CD4-positive, alpha-beta T cell (primary cell): ENCODE measurements at places on chromosomes 13 and 19. TPM values are rescaled to one million over a fixed set of nuclear protein-coding genes. Genes with fewer than 3 reads are reported as not detected.

GRCh38 chr19:33676999-33677665, 55.4 kb downstream of the CHST8 start:
- H3K27ac ChIP-seq: no peak overlapping the region
- no peak for DNase-seq
- no peak overlapping the region for H3K4me3 ChIP-seq
- H3K36me3 ChIP-seq: no peaks in the 10 kb centered on the region

DNA sequence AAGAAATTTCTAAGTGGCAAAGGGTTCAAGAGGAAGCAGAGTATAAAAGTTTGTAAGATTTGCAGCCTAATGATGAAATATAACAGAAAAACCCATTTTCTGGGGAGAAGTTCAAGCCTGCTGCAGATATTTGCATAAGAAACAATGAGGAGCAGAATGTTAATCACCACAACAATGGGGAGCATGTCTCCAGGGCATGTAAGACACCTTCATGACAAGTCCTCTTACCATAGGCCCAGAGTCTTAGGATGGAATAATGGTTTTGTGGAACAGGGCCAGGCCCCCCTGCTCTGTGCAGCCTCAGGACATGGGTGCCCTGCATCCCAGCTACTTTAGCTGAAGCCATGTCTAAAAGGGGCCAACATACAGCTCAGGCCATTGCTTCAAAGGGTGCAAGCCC, 809.0 kb upstream of the SLITRK5 start:
- H3K36me3 ChIP-seq: no peaks in the 10 kb centered on the region
- H3K27ac ChIP-seq: no peak overlapping the region
- no peak overlapping the region for H3K4me3 ChIP-seq
- DNase-seq: no peak
- H3K4me1 ChIP-seq: no peaks in the 10 kb centered on the region

DNA sequence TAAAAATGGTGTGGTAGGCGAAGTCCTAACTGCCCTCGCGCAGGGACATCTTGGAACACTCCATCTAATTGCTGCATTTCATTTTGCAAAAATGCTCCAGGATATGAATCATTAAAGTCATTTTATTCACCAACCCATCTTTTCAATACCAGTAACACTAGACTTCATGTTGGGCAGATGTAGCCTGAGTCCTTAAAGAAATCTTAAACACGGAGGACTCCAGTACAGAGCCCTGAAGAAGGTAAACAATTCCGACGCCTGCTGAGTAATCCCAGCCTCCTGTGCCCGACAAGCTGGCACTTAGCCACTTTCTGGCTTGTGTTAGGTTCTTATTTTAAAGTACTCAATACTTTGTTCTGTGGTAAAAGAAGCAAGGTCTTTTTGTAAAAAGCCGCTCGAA, 58.0 kb upstream of the IRS2 start:
- no peak for DNase-seq
- H3K27me3 ChIP-seq: peaks cover 8% of the 10 kb centered on the region
- no peaks in the 10 kb centered on the region for H3K36me3 ChIP-seq
- no peaks in the 10 kb centered on the region for H3K4me1 ChIP-seq

DNA sequence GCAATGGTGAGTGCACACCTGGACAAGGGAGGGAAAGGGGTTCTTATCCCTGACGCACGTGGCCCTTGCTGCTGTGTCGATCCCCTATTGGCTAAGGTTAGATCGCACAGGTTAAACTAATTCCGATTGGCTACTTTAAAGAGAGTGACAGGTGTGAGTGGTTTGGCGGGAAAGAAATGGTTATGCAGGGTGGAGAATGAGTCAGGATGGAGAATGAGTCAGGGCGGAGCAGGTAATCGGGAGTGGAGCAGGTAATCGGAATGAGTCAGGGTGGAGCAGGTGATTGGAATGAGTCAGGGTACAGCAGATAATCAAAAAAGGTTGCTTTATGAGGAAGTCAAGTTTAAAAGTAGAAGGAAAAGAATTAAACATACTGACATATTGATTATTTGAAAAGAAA, 24.4 kb upstream of the SIAH3 start:
- no peaks in the 10 kb centered on the region for H3K4me1 ChIP-seq
- H3K27ac ChIP-seq: no peak overlapping the region
- no peak overlapping the region for H3K4me3 ChIP-seq
- H3K36me3 ChIP-seq: no peaks in the 10 kb centered on the region

PSG7 gene
- total RNA-seq: not detected

ZNF554 gene
- total RNA-seq: 3.5 TPM

GRCh38 chr13:34179927-34180326, 362.0 kb downstream of the RFC3 start:
- H3K27ac ChIP-seq: no peak overlapping the region
- DNase-seq: no peak
- H3K27me3 ChIP-seq: no peaks in the 10 kb centered on the region
- no peaks in the 10 kb centered on the region for H3K36me3 ChIP-seq

CD37 gene
- 329 TPM for total RNA-seq

DNA sequence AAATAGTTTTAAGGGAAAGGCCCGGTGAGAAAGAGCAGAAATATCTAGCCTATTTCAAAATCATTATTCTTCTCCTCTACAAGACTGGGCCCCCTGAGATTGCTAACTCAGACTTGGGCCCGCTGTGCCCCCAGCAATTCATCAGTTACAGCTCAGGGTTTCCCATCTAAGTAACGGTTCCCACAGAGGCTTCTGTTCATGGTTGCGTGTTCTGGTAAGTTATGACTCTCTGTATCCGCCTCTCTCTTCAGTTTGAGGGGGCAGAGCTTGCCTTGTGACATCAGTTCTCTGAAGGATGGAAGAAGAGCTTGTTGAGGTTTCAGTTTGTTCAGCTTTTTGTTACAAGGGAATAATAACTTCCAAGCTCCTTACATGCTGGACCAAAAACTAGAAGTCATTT, 11.6 kb downstream of the ZNF57 start:
- no peak for DNase-seq
- no peaks in the 10 kb centered on the region for H3K4me1 ChIP-seq

POU2F2 gene
- 19.9 TPM for total RNA-seq

DNA sequence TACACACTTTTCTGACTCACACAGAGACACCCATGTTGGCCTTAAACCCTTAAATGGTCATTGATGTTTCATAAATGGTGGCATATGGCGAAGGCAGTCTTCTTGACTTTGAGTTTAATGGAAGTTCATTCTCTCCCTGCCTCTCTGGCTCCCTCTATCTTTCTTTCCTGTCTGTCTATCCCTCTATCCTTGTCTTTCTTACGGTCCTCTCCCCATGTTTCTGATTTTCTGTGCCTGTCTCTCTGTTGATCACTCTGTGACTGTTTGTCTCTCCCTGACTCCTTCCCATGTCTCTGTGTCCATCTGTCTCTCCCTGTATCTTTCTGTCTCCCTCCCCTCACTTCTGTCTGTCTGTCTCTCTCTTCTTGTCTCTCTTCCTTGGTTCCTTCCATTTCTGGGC, 43.2 kb upstream of the SHKBP1 start:
- no peaks in the 10 kb centered on the region for H3K36me3 ChIP-seq
- H3K4me3 ChIP-seq: no peak overlapping the region
- peaks cover 25% of the 10 kb centered on the region for H3K27me3 ChIP-seq
- DNase-seq: no peak
- no peak overlapping the region for H3K27ac ChIP-seq
- peaks cover 16% of the 10 kb centered on the region for H3K4me1 ChIP-seq

DNA sequence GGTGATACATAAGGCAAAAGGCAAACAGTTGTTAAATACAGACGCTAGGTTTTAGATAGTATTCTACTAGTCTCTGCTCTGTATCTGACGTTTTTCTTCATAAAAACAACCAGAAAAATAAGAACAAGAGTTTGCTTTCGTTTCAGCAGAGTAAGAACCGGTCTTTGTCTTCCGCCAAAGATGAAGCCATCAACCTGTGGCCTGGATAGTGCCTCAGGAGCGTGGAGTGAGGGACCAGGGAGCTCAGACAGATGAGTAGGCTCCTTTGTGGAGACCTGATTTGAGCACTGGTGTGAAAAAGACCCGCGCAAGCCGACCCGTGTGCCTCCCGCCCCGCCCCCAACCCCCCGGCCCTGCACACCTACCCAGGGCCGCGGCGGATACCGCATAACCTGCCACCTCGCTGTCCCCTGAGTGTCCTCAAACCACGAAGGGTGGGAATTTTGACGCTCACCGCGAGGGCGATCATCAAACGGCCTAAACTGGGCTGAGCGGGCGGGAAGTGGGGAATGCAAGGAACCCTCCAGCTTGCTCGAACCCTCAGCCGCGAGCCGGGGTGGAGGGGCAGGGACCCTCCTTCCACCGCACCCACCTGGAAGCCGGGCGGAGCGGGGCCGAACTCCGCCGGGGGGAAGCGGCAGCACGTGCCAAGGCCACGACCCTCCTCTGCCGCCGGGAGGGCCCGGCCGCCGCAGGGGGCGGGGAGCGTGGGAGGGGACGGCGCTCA, 866 bp upstream of the LMO7 start:
- no peaks in the 10 kb centered on the region for H3K36me3 ChIP-seq
- no peak overlapping the region for H3K27ac ChIP-seq
- H3K27me3 ChIP-seq: no peaks in the 10 kb centered on the region
- DNase-seq: no peak
- peaks cover 15% of the 10 kb centered on the region for H3K4me1 ChIP-seq

MYO1F gene
- total RNA-seq: 66.7 TPM

- peaks cover 40% of the 10 kb centered on the region for H3K27me3 ChIP-seq
- H3K27ac ChIP-seq: no peak overlapping the region
These were observed 5.0 kb downstream of the CLEC11A start for GRCh38 chr19:50728084-50728737.

BCL3 gene
- 90.9 TPM for total RNA-seq

ZNF473 gene
- total RNA-seq: 2.6 TPM

DNA sequence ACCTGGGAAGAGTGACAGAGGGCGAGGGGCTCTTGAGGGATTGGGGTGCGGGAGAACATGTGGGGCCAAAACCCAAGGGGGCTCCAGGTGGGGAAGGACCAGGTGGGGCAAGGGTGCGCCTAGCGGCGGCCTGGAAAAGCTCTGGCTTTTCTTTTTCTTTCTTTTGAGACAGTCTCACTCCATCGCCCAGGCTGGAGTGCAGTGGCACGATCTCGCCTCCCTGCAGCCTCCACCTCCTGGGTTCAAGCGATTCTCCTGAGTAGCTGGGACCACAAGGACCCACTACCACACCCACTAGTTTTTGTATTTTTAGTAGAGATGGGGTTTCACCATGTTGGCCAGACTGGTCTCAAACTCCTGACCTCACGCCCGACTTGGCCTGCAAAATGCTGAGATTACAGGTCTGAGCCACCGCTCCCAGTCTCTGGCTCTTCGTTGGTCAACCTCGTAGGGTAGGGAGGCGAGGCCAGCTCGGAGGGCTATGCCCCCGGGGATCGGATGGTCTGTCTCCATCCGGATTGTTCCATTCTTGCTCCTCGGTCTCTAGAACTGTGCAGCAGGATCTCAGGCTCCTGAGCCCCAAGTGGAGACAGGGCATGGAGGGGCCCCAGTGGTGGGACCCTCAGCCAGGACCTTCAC, 3.7 kb downstream of the GADD45B start:
- no peak for DNase-seq
- no peak overlapping the region for H3K27ac ChIP-seq
- H3K27me3 ChIP-seq: no peaks in the 10 kb centered on the region
- H3K36me3 ChIP-seq: peaks cover 8% of the 10 kb centered on the region
- H3K4me3 ChIP-seq: peak overlapping the region; percentile 86
- H3K4me1 ChIP-seq: peaks cover 41% of the 10 kb centered on the region

DZIP1 gene
- not detected for total RNA-seq

DNA sequence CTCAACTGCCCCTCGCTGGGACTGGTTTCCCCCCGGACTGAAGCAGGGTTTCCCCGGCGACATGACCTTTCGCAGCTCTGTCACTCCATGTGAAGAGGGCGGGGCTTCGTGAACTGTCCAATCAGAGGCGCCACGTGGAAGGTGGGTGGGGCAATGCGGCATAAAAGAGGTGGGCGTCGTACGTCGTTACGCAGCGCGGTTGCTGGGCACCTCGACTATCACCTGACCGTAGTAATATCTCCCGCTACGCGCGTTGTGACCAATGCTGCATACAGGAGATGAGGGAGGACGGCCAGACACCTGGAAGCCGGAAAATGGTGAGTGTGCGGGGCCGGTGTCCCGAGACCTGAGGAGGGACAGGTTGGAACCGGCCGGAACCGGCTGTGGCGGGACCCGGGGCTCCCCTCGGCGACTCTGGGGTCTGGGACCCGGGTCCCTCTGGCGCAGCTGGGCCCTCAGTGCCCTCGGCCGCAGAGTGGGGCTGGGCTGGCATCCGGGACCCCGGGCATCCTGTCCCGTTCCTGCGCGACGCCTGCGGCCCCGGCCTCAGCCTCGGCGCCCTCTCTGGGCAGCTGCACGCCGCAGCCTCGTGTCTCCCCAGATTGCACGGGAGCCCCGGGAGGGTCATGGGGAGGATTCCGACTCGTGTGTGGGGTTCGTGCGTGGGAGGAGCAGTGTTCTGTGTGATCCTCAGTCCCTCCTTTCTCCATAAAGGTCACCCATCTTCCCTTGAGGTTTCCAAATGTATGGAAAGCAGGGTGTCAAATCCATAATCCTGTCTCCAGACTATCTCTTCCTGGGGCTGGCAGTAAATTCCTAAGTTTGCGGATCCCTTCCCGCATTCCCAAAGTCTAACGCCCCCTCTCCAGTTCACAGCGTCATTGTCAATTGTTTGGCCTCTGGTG, 32.2 kb downstream of the ZNF136 start:
- no peak overlapping the region for H3K27ac ChIP-seq
- peaks cover 23% of the 10 kb centered on the region for H3K4me1 ChIP-seq
- H3K4me3 ChIP-seq: peak overlapping the region; percentile 44
- peak; percentile 53 for DNase-seq

DNA sequence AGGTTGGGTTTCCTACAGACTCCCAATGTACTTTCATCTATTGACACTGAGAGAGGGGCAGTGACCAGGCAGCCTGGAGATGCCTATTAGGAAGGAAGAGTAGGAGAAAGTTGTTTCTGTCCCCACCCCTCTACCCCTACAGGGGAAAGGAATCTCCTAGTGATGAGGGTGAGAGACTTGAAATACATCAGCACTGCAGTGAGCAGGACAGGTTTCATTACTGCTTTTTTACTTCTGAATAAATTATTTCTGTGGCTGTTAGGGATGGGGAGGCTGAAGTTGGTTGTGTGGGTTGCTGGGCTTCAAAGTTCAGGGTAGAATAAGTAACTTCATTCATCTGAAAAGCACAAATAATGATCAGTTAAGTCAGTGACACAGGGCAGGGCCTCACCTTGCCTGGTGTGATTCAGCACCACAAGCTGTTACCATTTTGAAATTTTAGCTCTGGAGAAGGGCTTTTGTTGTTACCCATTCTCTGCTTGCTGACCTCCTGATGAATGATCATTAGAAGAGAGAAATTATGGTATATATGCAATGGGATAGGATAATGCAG, 19.3 kb downstream of the CEACAM1 start:
- H3K27me3 ChIP-seq: no peaks in the 10 kb centered on the region
- no peaks in the 10 kb centered on the region for H3K36me3 ChIP-seq
- no peak overlapping the region for H3K4me3 ChIP-seq
- H3K4me1 ChIP-seq: peaks cover 4% of the 10 kb centered on the region
- no peak overlapping the region for H3K27ac ChIP-seq
- DNase-seq: no peak

GRCh38 chr13:66927562-66927961, 302.6 kb downstream of the PCDH9 start:
- no peak for DNase-seq
- H3K36me3 ChIP-seq: no peaks in the 10 kb centered on the region
- H3K4me1 ChIP-seq: no peaks in the 10 kb centered on the region
- no peaks in the 10 kb centered on the region for H3K27me3 ChIP-seq
- H3K27ac ChIP-seq: no peak overlapping the region
